NCI-H1436 treated with DMSO at 0.1 percent for 48 hours (cell line): ENCODE measurements at places on chromosomes 7 and 10.

DNA sequence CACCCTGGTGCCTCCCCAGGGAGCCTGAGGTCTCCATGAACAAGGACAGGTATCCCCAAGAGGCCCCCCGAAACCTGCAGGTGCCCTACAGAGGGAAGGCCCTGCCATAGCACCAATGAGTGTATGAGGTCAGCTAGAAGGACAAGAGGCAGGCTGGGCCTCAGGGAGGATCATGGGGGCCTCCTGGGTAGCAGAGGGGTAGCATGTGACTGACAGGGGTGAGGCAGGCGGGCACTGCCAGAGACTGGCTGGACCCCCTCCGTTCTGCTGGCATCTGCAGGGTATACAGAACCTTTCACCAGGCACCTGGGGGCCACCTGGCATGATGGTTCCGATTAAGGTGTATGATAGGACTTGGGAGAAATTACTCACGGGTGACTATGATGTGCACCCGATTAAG lies 79.2 kb upstream of the KCTD7 start:
- DNase-seq, result no peak

GRCh38 chr10:112338957-112339356 lies 35.0 kb upstream of the ACSL5 start:
- no peak for DNase-seq

- no peak for DNase-seq
Measured at GRCh38 chr10:9103301-9103700, 1048.8 kb downstream of the GATA3 start.

GRCh38 chr10:53508197-53508596 lies 735.6 kb upstream of the MBL2 start:
- DNase-seq, result no peak

GRCh38 chr7:99027241-99027640 lies 116.7 kb downstream of the SMURF1 start:
- DNase-seq, result no peak

- no peak for DNase-seq
Measured at GRCh38 chr10:80075781-80076180, 2.7 kb upstream of the TMEM254 start.

DNA sequence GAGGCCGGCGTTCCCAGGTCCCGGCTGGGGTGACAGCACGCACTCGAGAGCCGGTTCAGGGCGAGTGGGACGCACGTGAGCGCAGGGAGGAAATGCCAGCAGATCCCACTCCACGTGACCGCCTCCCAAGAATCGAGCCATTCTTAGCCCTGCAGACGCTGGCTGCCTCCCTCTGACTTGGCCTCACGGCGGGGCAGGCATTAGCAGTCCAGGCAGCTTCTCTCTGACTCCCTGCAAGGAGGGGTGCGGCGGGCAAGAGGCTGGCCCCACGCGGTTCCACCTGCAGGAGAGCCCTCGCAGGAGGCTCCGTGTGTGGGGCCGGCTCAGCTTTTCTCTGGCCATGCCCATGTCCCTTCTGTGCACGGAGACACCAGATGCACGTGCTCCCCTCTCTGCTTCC lies 10.1 kb downstream of the GPR146 start:
- DNase-seq, result no peak

GRCh38 chr7:80235334-80235733 lies 100.7 kb downstream of the GNAI1 start:
- no peak for DNase-seq

DNA sequence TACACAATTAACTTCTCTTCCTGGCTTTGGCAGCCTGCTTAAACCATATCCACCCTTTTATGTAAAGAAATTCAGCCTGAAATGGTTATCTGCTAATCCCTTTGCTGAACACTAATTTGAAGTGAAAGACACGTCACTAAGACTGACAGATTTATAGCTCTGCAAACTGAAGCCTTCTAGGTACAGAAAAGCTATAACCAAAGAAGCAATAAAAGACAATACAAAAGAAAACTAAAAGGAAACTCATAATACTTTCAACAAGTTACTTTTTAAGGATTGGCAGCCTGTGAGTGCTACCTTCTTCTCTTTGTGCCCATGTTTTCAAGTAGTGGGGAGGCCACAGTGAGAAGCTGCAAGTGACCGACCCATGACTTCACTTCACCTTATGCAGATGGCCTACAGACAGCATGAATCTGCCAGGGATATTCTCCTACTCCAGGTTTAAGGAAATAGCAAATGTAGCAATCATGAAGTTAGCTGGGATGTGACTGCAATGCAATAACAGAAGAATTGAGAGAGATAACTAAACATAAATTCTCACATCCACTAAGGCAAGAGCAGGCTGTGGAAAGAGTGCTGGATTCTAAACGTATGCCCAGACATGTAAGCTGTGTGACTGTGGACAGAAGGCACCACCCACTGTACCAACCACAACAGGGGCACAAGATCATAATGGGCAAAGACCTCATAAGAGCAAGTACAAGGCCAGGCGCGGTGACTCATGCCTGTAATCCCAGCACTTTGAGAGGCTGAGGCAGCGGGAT lies 10.7 kb upstream of the SPOCK2 start:
- DNase-seq, result no peak

GRCh38 chr10:128530946-128531345 lies 404.7 kb upstream of the MKI67 start:
- DNase-seq, result no peak

GRCh38 chr10:31035266-31035798 lies 3.7 kb upstream of the ZNF438 start:
- DNase-seq, result no peak

- DNase-seq, result no peak
Measured at GRCh38 chr10:81215498-81215897, 659.5 kb upstream of the NRG3 start.

- no peak for DNase-seq
Measured at GRCh38 chr10:99450156-99450555, 19.7 kb upstream of the GOT1 start.

DNA sequence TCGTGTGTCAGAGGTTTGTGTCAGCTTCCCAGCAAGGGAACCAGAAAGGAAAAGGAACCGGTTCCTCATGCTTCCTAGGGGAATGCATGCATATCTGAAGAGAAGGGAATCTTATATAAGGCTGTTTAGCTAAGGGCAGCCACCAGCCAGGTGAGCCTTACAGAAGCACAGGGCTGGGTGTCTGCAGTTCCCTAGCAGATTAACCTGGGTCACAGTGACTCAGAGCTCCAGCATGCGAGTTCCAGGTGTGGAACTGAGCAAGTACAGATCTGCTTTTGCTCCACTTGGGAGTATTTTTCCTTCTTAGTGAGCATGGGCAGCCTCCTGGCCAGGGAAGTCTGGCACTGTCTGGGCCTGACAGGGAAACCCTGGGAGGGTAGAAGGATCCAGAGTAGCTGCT lies 957 bp upstream of the ANKRD2 start:
- no peak for DNase-seq

DNA sequence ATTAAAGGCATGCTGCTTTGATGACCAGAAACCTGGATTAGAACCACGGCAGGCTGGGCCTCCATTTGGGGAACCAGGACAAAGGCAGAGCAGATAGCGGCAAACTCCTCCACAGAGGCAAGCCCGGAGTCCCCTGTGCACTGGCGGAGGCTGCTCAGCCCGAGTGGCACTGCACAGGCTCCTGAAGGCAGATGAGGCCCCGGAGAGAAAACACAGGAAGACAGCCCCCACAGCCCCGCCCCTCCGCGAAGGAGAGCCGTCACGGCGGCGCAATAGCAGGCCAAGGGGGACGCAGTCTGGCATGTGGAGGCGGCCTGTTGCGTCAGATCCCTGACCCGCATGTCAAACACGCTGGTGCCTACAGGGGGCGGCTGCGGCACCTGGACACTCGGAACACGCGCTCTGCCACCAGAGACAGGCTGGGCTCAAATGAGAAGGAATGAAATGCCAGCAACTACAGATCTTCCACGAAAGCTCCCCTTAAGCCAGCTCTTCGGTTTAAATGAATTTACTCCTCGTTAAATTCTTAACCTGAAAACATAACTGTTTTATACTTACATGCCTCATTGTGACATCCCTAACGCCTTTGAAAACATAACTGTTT lies 128.5 kb downstream of the MAD1L1 start:
- DNase-seq, result no peak
